Fibroblast of skin of right biceps (primary cell): ENCODE measurements at places on chromosomes 1 and 21.

GRCh38 chr1:69494221-69494620 lies 73.5 kb upstream of the LRRC7 start:
- DNase-seq, result peak; percentile 33

DNA sequence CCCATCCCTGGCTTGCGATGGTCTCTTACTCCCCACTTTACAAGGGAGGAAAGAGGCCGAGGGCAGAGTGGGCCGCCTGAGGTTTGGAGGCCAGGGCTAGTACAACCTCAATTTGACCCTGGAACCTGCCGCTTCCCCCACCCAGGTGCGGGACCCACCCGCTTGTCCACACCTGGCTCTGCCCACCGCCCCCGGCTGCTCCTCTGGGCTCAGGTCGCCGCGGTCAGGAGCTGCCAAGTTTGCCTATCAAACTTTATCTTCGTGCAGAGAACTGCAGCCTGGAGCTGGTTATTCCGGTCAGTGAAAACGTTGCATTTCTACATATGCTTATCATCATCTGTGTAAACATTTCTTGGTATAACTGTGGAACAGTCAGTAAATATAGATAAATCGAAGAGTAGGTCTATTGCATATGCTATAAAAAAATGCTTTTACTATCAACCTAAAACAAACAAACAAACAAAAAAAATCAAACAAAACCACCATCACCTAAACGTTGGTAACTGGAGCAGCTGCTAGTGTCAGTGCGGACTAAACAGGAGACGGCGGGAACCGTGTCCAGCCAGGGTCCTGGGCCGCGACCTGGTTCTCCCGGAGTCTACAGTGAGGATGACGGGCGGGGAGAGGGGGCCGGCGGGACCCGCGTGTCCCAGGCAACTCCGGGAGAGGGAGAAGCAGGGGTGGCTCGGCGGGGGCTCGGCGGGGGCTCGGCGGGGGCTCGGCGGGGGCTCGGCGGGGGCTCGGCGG lies 906 bp upstream of the ADARB1 start:
- no peak for DNase-seq

DNA sequence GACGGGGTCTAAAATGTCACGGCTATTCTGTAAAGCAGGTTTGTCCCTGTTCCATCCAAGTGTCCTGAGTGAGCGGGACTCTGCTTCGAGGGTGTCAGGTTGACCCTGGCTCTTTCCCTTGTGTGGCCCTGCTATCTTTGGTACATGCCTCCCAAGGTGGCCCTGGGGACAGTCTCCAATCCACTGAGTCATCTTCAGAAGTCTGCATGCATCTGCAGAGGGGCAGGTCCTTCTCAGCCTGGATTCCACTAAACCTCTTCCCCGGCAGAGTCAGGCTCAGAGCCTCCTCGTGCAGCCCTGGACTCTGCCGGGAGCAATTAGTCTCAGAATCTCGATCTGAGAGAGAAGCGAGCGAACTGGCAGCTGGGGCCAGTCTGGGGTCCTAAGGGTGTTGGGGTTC lies 50.1 kb upstream of the KCNJ15 start:
- peak; percentile 12 for DNase-seq

- peak; percentile 41 for DNase-seq
Observed at GRCh38 chr1:213284626-213285025, 233.6 kb downstream of the RPS6KC1 start.

- DNase-seq, result no peak
Observed at GRCh38 chr21:36542312-36543101, 62.6 kb upstream of the CLDN14 start.

GRCh38 chr1:223224465-223224864 lies 81.4 kb upstream of the TLR5 start:
- no peak for DNase-seq

GRCh38 chr1:206776229-206776628 lies 3.9 kb upstream of the IL10 start:
- DNase-seq, result no peak
